Fibroblast of mammary gland (primary cell): ENCODE measurements at places on chromosomes 6 and 20.

DNA sequence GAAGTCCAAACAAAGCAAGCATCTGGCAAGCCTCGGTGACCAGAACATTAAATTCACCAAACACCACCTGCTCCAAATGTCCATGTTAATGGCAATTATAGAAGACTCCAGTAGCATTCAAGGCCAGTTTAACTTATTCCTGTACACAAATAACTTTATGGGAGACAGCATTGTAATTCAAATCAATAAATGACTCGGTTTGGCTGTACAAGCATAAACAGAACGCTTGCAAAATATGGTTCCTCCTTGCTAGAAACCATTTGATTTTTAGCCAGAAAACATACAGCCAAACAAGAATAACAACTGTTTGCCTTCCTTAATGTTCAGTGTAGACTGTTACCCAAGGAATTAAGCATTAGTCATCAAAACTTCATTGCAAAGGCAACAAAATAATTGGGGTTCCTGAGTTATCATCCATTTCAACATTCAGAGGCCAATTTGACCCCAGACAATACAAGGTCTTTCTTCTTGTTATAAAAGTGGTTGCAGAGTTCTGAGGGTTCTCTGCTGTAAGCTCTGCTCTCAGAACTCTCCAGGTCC, 125.1 kb downstream of the BFSP1 start:
- DNase-seq, result no peak

GRCh38 chr6:108549241-108549640, 11.5 kb upstream of the FOXO3 start:
- DNase-seq, result no peak

DNA sequence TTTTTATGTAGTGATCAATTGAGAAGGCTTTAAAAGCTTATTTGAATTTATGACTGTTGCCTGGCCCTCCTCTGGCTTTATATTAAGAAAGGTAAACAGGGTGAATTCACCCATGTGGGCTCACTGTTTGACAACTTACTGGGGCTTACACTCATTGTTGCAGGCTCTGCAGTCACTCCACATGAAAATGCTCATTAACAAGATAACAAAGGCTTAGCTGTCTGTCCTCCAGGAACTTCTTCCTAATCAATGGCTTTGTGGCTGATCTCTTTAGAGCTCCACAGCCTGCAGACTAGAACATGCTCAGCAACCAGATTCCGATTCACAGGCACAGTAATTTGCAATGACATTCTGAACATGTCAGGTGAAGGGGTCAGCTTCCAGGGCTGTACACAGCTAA, 323.2 kb upstream of the MAN1A1 start:
- DNase-seq, result no peak

DNA sequence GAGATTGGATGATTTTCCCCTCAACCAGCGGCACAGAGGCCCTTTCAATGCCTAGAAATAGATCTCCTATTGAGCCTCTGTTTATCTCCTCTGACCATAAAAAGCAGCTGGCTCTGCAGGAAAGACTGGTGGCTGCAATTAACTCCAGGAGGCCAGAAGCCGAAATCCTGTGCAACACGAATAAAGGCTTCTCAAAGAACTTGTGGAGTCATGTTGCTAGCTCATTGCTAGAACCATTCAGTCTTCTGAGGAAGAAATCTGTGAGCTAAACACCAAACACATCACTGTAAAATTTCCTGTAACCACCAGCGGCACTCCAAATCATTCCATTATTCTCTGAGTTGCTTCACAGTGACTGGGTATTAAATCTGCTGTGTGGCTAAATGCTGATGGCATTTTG, 49.1 kb upstream of the TPD52L1 start:
- peak; percentile 40 for DNase-seq

DNA sequence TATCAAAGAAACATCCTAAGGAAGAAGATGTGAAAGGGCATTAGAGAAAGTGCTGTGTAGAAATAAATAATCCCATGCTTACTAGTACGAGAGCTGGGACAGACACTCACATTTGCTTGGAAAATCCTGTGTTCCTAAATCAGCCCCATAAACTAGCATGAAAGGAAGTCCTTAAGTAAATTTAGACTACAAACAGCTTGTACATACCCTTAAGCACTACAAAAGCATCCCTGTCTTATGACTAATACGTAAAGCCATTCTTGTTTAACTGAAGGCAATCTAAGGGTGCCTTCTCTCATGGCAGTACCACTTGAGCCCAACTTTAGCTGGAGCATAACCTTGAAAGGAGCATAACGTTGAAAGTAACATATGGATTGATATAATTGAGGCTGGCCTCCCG, 15.4 kb upstream of the FOXQ1 start:
- no peak for DNase-seq

DNA sequence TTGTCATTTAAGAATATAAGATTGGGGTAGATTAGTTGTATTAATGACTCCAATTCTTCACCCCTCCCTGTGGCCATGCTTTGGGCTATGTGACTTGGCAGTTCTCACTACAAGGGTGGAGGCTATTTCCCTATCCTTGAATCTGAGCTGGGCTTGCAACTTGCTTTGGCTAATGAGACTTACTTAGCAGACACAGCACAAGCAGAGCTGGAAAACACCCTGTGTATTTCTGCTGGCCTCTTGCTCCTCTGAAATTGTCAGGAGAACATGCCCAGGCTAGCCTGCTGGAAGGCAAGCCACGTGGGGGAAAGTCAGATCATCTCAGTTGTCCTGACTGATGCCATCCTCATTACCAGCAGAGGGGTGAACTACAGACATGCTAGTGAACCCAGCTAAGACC, 126.5 kb upstream of the HDGFL1 start:
- peak; percentile 18 for DNase-seq

DNA sequence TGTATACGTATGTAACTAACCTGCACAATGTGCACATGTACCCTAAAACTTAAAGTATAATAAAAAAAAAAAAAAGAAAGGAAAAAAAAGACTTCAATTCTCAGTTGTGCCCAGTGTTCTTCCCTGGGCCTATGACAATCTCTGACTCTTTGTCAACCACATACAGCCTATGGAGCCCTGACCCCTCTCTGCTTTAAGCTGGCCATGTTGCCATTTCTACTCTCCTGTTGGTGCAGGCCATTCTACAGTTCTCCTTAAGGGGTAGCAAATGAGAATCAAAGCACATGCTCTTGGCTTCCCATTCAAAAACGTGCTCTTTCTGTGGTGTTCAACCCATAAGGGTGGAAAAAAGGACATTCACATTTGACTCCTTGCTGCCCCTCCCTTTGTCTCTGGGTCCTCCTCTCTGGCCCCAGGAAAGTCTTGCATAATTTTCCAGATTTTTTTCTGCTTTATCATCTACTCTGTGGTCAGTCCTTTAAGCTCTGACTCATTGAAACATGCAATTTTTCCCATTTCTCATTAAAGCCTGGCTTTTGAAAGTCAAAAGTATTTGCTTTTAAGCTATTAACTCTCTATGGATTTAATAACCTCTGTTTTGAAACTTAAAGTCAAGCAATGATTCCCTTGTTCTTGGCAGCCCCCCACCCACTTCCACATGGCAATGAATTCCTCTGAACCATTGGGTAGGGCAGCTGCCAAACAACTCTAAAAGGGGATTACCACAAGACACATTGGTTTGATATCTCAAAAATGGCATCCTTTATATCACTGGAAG, 208.6 kb upstream of the MCHR2 start:
- peak; percentile 97 for DNase-seq

GRCh38 chr20:61900011-61900944, 165.4 kb downstream of the TAF4 start:
- no peak for DNase-seq

DNA sequence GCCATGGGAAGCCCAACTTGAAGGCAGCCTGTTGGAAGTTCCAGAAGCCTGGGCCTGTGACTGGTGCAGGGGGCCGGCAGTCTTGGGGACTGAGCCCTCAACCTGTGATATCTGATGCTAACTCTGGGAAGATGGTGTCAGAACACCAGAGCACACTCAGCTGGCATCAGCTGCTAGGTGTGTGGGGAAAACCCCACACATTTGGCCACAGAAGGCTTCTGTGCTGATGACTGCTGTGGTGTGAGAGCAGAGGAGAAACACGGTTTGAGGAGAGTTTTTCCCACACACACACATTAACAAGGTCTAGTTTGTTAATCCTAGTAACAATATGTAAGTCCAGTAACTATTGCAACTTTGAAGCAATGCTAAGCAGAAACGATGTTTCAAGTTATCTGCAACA, 78.0 kb downstream of the PSMB1 start:
- no peak for DNase-seq
